ENCODE measurements at places on chromosomes 7 and 10.

- no peak for DNase-seq
Measured at GRCh38 chr7:30831227-30831626, 60.0 kb downstream of the MINDY4 start.

- DNase-seq: no peak
Measured at GRCh38 chr10:110812583-110812982, 59.1 kb upstream of the PDCD4 start.

GRCh38 chr10:1632141-1632540 is 105.2 kb downstream of the ADARB2 start:
- DNase-seq: no peak

DNA sequence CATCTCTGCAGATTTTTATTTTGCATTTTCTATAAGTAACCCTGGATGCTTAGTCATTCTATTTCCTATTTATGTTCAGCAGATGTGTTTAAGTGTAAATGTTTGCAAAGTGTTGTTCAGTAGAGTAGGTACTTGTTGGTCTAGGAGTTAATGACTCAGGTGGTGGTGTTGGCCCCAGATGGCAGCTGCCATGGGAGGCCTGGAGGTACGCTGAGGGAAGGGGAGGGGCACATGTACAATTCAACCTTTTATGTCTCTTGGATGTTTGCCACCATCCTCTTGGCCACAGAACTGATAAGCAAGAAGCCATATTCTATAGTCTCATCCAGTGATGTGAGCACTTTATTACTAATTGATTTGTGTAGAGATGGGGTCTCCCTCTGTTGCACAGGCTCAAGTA is 68.1 kb upstream of the SLC39A12 start:
- no peak for DNase-seq

GRCh38 chr10:71191019-71191418 is 21.4 kb upstream of the UNC5B start:
- no peak for DNase-seq

GRCh38 chr10:61612009-61612408 is 50.7 kb upstream of the CABCOCO1 start:
- no peak for DNase-seq

GRCh38 chr10:442209-442608 is 247.3 kb downstream of the DIP2C start:
- DNase-seq: no peak

DNA sequence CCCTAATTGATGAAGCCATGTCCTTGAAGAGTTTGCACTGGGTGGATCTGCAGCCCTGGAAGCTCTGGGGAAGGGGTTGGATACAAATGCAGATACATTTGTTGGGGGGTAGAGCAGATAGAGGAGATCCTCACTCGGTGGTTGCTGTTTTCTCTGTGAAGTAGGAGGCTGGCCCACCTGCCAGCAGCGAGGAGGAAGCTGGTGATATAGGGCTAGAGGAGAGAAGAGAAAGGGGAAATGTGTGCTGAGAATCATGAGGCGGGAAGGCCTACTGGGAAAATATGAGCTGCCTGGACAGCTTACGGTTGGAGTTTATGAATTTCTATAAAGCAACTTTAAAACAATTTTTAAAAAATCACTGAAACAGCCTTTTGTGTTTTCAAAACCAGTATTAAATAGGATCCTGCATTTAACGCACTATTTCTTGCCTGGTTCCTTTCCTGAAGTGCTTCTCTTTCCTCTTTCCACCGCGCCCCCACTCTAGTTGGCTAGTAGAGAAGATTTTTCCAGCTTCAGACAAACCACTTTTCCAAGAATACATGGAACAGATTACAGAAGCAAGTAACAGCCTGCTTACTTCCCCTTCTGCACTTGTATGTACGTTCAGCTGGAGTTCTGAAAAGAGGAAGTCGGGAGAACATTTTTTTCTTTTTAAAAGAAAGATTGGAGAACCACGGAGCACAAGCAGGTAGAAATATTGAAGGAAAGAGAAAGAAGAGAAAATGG is 100.6 kb upstream of the GLCCI1 start:
- DNase-seq: no peak

DNA sequence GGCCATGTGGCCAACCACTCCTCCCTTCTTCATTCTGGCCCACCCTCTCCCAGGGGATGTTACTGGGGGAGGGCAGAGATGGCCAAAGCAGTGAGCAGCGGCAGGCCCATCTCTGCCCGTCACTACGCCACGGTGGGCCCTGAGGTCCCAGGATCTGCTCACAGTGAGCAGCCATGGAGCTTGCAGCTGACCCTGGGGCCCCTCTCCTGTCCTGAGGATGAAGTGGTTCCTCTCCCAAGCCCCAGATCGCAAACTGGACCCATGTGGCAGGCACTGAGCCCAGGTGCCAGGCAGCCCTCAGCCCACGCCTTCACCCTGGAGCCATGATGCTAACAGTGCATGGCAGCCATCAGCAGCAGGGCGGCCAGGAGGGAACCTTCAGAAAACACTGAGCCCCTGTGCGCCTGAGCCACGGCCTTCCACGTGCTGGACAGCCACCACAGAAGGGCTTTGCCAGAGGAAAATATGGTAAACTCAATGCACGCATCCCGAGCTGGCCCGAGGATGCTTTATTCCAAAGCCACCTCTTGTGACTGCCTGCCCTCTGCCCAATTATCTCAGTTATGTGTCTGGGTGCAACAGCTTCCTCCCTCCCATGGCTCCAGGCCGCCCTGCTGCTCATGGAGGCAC is 485.7 kb downstream of the PTPRN2 start:
- no peak for DNase-seq

DNA sequence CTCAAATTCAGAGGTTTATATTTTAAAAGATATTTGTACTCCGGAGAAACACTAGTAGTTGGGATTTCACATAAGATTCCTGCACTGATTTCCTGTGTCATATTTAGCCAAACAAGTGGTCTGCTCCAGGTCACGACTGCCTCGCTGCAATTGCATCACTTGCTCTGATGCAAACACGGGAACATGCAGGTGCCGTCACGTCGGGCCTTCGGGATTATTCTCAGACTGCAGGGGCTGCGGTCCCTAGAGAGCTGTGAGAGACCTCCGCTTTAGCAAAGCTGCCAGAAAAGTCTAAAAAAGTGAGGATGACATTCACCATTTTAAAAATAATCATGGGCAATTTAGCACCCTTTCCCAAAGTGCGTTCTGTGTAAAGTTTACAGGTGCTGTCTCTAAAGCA is 93.5 kb upstream of the DDC start:
- DNase-seq: no peak

- no peak for DNase-seq
Measured at GRCh38 chr10:13883636-13884444, 297.1 kb downstream of the PRPF18 start.

GRCh38 chr7:84149573-84149972 is 45.0 kb downstream of the SEMA3A start:
- DNase-seq: no peak

DNA sequence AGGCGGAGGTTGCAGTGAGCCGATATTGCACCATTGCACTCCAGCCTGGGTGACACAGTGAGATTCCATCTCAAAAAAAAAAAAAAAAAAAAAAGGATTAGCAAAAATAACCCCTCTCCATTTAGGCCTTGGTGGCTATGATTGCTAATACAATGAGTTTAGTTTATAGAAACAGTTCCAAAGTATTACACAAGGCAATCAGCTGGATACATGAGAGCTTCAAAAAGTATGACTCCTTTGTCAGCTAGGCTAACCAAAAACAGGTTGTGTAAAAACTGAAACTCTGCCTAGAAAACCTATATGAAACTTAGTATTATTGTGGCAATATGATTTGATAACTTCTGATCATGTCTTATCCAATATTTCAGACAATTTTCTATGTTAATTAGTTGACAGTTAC is 57.2 kb downstream of the SUGCT start:
- DNase-seq: no peak

GRCh38 chr10:7184660-7185366 is 226.0 kb downstream of the SFMBT2 start:
- DNase-seq: no peak

GRCh38 chr10:86152911-86153310 is 213.7 kb downstream of the GRID1 start:
- no peak for DNase-seq

GRCh38 chr10:99555371-99555770 is 22.6 kb downstream of the NKX2-3 start:
- DNase-seq: no peak

GRCh38 chr10:107163881-107164861 is at the start of gene SORCS1:
Gene SORCS1 (minus strand): TSS chr10:107164706.
- DNase-seq: no peak

- no peak for DNase-seq
Measured at GRCh38 chr10:44809647-44810046, 101.5 kb upstream of the TMEM72 start.

GRCh38 chr7:21543528-21544302 is 876 bp downstream of the DNAH11 start:
- no peak for DNase-seq

DNA sequence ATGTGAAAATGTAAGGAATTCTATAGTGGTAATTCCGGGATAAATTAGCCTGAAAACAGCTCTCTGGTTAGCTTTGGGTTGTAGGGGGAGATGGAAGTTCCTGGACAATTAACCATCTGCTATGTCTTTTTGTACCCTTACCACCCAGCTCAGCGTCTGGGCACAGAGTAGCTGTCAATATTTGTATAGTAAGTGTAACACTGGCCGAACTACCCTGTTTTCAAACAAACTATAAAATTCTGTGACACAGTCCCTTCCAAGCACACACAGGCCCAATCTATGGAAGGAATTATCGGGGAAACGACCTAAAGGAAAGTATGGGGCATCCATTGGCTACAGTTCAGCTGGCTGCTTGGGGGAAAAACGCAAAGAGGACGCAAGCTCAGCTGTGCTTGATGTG is 869 bp upstream of the LHFPL3 start:
- DNase-seq: no peak

DNA sequence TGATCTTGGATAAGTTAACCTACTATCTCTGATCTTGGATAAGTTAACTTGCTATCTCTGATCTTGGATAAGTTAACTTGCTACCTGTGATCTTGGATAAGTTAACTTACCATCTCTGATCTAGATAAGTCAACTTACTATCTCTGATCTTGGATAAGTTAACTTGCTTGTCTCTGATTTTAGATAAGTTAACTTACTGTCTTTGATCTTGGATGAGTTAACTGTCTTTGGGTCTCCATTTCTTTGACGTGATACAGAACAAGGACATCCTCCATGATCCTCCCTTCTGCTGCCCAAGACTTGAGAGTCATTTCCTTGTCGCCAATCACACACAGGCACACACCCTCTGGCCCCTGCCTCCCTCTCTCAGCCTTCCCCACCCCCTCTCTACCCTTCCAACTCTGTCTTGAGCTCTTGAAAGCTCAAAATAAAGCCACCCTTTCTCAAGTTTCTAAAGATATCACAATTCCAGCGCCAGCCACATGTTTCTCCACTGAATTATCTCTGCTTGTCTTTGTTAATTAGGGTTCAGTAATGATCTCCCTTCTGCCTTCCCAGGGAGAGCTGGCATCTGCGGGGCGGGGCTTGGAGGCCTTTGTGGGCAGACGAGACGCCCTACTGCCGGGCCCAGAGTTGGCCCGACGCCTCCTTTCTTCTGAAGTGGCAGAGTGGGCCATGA is 85.1 kb upstream of the GTF2I start:
- no peak for DNase-seq

- DNase-seq: no peak
Measured at GRCh38 chr7:48424731-48425130, 253.5 kb downstream of the ABCA13 start.

GRCh38 chr10:76291175-76291574 is 859.8 kb downstream of the LRMDA start:
- no peak for DNase-seq

GRCh38 chr7:27235387-27236311 is 7.0 kb upstream of the EVX1 start:
- no peak for DNase-seq

GRCh38 chr7:70527520-70528115 is 604.3 kb upstream of the GALNT17 start:
- DNase-seq: no peak

DNA sequence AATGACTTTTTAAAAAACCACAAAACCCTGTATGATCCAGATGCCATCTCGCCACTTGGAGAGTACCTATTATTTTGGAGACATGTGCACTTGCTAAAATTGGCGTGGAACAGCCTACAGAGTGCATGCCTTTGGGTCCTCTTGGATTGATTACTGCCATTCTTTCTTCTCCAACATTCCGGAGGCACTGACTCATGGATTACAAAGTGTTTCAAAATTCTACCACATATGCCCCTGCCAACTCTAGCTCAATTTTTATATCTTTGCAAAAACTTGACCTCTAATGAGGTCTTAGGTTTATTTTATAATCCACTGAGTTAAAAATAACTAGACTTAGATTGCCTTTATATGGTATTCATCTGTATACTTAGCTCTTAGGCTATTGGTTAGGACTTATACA is 55.8 kb upstream of the KIF5B start:
- DNase-seq: no peak

DNA sequence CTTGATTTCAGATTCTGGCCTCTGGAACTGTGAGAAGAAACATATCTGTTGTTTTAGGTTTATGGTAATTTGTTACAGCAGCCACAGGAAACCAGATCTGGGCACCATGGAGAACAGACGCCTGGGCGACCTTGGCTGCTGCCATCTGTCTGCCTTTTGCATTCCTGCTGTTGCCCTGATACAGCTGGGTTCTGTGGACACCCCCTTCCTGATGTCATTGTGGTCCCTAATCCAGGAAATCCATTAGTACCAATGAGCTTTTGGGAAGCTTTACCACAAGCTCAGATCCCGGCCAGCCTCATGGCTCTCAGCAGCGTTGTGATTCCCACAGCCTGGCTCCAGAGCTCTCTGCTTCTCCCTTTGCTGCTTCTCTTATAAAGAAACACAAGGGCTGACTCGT is 174.2 kb upstream of the NPS start:
- no peak for DNase-seq

Measured in GM18507 (cell line).